Activated CD4-positive, alpha-beta T cell treated with anti-CD3 and anti-CD28 coated beads, Interleukin-2, amount 10 ng/mL, durations not matched to agents 7 days and 5 days (primary cell): ENCODE measurements at places on chromosomes 5 and 9. TPM values are rescaled to one million over a fixed set of nuclear protein-coding genes. Genes with fewer than 3 reads are reported as not detected.

The EIF4EBP3 gene
- 9.5 TPM for total RNA-seq

The LRRTM2 gene
- not detected for total RNA-seq

The CDC20B gene
- total RNA-seq: 0.12 TPM

The TRIM41 gene
- total RNA-seq: 34.7 TPM

The GABBR2 gene
- not detected for total RNA-seq

The SEMA6A gene
- not detected for total RNA-seq

The SMIM23 gene
- total RNA-seq: not detected

The SPRY4 gene
- total RNA-seq: 0.05 TPM

The DDX31 gene
- total RNA-seq: 12.4 TPM

The ARID3C gene
- 0.69 TPM for total RNA-seq

The SOX30 gene
- total RNA-seq: 0.10 TPM

The ANKDD1B gene
- 0.07 TPM for total RNA-seq

The WDR31 gene
- 0.87 TPM for total RNA-seq

The CCDC171 gene
- 1.3 TPM for total RNA-seq

The CCIN gene
- total RNA-seq: 0.17 TPM

The DHFR gene
- total RNA-seq: 83.4 TPM

The C5orf24 gene
- total RNA-seq: 30.1 TPM

The HNRNPAB gene
- total RNA-seq: 185 TPM

The VCAN gene
- 0.27 TPM for total RNA-seq

The ARRDC3 gene
- 34.1 TPM for total RNA-seq

The PCDH1 gene
- not detected for total RNA-seq

The PAEP gene
- total RNA-seq: not detected

The CCDC112 gene
- 2.1 TPM for total RNA-seq

The TPPP gene
- total RNA-seq: 0.05 TPM

The BSPRY gene
- 2.0 TPM for total RNA-seq
